ENCODE measurements at places on chromosomes 11 and 22.

DNA sequence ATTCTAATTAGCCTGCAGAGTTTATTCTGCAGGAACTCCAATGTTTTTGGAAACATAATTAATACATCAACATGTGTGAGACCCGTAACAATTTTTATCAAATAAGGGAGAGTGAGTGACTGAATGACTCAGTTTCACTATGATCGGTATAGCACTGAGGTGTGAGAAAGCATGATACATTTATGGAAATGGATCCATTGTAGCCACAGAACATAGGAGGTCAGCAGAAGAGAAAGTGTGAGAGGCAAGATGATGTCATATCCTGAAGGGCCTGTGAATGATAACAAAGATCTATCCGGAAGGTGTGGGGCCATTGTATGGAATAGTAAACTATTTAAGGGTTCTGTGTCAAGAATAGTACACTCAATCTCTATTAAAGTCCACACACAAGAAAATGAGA is 1406.1 kb upstream of the TENM4 start:
- DNase-seq, result no peak

DNA sequence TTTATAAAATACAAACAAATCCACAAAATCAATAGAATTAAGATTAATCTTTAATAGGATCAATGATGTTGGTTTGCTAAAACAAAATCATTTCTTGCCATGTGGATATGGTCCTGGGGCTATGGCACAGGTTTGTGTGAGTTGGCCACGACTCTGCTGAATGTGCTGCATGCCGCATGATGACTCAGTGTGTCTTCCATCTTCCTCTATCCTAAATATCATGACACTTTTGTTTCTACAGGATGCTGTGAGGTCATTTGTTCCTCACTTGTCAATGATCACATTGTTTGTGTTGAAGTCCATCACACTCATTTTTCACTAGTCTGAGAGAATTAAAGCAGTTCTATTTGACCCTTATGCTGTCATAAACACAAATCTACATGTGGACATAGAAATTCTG is 167.2 kb upstream of the ZBED5 start:
- no peak for DNase-seq

GRCh38 chr11:113308601-113309000 is 5.8 kb upstream of the TTC12 start:
- no peak for DNase-seq

DNA sequence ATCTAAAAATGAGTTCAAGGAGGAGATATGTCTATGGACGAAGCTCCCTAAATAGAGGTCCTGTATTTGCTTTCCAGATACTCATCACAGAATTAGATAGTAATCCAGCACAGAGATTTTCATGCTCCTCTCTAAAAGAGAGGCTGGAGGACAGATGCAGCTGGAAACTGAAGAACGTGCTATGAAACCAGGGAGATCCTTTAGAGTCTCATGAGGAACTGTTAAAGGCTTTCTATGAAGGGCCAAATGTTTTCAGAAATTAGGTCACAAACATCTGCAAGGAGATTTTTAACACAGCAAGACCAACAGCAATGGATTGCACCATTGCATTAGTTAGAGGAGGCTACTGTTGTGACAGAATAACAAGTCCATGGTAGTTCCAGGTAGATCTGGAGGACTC is 95.6 kb upstream of the ARHGAP20 start:
- no peak for DNase-seq

DNA sequence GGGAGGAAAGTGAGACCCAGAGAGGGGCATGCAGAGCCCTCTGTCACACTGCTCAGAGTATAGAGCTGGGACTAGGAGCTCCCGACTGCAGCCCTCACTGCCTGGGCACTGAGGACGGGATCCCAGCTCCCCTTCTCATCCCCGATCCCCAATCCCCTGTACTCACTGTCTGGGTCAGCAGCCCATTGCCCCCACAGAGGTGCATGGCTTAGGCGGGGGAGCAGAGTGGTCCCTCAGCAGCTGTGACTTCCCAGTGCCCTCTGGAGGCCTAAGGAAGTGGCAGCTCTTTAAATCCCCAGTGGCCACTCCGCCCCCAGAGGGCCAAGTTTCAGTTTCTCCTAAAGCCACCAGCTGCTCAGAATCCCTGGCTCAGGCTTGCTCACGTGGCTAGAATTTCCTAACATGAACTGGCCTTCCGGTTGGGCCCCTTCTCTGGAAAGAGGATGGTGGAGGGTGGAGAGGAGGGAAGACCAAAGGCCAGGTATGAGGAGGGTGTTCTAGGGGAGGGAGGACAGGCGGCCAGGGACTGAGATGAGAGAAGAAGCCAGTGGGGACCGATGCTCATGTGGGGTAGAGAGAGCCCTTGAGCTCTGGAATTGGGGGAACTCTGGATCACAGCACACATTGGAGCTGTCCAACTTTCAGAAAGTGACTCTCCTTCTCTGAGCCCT is at the start of gene BATF2:
Gene BATF2 (minus strand): TSS at position 262 of the 671 bp plus-strand sequence. CDS start 57 bp downstream, at position 205.
- DNase-seq, result peak; percentile 13

- DNase-seq, result no peak
These were observed 5.0 kb downstream of the TBC1D22A start for GRCh38 chr22:46767249-46767985.

GRCh38 chr11:126282361-126282735 is 545 bp upstream of the TIRAP start:
- DNase-seq, result no peak

DNA sequence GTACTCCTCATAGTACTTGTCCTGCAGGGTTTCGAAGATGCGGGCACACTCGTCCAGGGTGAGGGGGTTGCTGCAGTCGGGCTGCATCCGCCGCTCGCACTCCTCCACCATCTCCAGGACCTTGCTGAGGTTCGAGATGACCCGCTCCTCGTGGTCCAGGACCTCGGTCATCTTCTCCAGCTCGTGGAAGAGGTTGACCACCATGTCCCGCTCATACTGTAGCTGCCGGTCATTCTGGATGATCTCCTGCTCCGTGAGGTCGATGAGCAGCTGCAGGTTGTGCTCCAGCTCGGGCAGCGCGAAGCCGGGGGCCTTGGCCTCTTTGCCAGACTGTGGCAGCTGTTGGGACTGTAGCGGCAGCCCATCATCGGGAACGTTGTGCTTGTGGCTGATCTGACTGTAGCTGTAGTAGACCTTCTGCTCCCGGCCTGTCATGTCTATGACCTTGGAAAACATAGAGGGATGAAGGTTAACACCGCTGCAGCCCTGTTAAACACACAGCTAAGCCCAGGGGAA is 13.0 kb downstream of the TFIP11 start:
- no peak for DNase-seq

DNA sequence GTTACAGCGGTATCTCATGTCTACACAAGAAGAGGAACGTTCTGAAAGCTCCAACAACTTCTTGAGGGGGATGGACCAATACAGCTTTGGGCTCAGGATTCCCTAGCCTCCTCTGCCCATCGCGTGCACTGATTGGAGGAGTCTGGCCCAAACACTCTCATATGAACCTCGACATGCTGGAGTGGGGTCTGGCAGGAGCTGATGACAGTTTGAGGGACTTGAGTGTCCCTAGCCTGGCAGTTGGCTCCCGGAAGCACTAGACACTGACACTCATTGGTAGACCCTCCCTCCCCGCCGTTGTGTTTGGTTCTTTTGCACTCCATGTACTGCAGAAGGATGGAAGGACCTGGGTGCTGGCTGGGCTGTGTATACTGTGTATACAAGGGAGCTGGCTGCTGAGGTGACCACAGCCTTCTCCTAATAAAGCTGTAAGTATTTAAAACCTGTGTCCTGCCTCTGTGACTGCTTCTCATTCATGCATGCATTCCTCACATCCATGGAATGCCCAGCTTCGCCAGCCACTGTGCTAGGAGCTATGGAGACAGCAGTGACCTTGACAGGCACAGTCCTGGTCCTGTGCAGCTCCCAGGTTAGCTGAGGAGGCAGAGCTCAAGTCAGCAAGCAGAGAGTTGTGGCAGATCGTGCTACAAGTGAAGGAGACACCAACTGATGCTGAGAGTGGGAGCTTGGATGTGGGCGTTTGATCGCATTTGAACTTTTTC is 27.9 kb downstream of the ADAMTS15 start:
- no peak for DNase-seq

GRCh38 chr22:47209547-47210023 is 447.1 kb downstream of the TBC1D22A start:
- DNase-seq, result no peak

DNA sequence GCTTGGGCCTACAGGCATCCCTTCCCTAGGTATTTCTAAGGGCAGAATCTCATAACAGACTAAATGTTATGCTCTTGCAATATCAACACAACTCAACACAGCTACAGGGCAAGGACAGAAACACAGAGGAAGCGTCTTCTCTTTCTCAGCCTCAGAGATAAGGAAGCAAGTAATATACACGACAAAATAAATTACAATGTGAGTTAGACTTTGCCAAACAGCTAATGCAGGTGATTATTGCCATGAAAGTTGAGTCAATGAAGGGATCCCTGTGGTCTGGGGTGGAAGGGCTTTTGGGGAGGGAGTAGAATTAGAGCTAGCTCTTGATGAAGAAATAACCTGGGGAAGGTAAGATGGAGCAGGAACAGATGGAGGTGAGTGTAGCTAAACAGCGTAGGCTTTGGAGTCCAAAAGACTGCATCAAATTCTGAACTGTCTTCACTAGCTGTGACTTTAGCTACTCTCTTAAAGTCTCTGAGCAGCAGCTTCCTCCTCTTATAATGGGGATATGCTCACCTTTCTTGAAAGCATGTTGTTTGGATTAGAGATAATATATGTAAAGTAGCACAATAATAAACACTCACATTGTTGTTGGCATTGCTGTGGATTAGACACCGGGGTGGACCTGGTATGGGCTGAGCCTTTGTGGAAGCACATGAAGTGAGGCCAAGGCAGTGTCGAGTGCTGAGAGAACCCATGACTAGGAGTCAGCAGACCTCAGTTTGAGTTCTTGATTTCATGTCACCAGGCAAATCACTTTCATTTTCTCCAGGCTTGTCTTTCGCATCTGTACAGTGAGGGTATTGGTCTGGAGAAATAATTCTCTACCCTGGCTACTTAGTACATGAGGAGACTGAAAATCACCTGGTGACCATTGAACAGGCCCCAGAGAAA is 41.0 kb upstream of the AQP11 start:
- no peak for DNase-seq

DNA sequence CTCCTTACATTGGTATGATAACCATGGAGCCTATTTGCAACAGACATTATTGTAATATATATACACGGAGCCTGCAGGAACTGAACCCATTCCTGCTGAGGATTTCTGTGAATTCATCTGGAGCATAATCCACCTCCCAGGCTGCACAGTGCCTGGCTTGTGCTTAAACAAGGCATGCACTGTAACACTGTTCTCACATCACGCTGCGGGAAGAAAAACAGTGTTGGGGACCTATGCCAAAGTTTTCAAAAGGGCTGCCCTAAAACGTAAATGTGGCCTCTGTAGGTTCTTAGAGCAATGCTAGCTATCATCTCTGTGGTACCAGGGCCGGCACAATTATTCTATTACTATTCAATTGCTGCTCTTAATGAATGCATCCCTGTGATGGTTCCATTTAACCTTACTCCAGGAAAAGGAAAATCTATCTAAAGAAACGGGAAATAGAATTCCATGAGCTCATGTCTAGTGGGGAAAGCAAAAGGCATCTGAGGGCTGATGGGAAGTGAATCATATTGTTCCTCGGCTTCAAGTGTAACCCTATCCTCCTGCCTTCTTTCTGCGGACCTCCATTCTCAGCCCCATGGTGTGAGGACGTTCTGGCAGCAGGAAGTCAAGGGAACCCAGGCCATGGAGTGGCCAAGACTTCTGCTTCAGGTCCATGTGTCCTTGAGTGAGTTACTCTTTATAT is 525.5 kb downstream of the SOX6 start:
- DNase-seq, result no peak

DNA sequence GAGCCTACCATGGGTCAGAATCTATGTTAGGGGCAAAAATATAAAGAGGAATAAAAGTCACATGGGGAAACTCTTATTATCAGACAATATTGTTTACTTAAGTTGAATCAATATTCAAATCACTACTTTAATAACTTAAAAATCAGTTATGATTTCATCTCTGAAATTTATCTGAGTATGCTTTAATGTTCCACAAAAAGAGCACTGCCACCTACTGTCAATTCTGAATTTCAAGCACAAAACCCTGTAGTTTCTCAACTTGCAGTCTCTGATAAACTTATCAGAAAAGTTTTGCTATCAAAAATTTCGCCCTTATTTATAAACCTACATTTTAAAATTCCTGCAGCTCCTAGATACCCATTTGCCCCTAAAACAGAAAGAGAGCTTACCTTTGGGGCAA is 47.3 kb downstream of the RDX start:
- DNase-seq, result no peak

GRCh38 chr11:10742460-10743208 is 8.4 kb upstream of the CTR9 start:
- DNase-seq, result no peak

DNA sequence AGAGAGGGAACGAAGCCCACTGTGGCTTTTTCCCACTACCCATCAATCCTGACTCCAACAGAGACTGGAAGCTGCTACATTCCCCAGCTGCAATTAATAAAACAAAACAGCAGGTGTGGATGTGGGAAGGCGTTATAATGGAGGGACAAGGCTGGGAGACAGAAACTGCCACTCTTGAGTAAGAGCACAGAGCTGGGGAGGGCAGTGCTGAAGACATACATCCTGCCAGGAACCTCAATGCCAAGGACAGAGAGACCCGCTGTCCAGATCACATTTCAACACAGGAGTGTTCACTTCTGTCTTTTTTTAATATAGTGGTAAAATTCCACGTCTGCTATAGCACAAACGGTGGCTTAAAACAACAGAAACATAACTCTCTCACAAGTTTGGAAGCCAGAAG is 94.5 kb downstream of the LARGE1 start:
- DNase-seq, result no peak

DNA sequence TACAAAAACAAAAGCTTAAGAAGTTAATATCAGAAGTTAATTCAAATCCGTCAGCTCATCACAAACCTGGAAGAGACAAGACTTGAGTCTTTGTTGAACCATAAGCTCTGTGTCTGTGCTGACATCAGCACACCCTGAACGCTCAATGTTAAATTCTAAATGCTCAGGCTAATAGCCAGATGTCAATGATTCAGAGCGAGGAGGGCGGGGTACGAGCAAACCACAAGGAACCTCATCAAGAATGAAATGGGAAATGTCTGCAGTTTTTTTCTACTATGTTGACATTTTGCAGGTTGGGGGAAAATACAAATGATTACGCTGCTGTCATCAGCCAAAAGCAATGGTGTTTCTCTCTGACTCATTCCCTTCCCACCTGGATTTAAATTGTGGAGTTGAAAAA is 1057.2 kb downstream of the NTM start:
- peak; percentile 70 for DNase-seq

DNA sequence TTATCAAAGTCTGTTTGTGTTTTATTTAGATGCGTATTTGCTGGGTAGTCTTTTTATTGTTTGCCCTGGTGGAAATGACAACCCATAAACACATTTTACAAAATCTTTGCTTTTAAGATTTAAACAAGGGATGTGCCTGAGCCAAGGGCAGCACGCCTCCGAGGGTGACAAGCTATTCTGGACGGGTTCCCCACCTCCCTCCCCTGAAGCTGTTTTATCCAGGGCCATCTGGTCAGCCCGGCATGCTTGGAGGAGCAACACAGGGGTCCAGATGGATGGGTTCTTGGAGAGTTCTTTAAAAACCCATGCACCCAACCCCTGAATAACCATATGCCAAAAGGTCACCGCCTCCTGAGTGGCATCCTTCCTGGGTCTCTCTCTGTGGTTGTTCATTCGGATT is 408.9 kb downstream of the OPCML start:
- no peak for DNase-seq

GRCh38 chr11:64298966-64299846 is 952 bp upstream of the CATSPERZ start:
- DNase-seq, result no peak
